Dermis microvascular lymphatic vessel endothelial cell (primary cell): ENCODE measurements at places on chromosomes 5 and 9. TPM values are rescaled to one million over a fixed set of nuclear protein-coding genes. Genes with fewer than 3 reads are reported as not detected.

- peak; percentile 46 for DNase-seq
These were observed 20.3 kb downstream of the RAI14 start for GRCh38 chr5:34676416-34676815.

GRCh38 chr9:129460323-129461261 lies 160.3 kb downstream of the C9orf50 start:
- DNase-seq: peak; percentile 95

DNA sequence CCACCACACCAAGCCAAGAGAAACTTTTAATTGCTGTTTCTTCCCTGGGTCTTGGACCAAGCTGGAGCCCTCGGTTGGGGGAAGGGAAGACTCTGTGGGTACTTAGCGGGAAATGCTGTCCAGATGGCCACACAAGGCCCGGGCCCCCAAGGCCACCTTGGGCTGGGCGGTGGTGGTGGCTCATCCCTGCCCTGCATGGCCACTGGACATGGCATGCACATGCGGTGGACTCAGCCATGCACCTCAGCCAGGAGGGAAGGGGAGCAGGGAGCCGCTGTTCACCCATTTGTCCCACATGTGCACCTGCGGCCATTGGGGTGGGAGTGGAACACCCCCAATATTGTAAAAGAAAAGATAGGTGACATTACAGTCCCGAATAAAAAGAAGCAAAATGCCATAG lies 72.4 kb downstream of the RGMB start:
- no peak for DNase-seq

DNA sequence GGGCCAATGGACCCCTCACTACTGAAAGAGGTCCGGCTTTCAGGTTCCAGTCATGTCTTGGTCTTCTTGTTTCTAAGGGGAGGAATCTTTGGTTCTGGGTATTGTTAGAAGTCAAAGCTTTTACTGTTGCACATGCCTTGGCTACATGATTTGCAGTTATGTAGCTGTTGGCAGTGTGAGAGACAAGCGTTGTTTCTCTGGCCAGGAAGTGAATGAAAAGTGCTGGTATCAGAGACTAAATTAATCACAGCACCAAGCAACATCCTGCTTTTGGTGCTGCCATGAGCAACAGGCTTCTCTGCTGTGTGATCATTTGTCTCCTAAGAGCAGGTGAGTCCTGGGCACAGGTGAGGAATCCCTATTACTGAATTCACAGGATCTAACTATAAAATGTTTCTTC lies 100.1 kb upstream of the PRSS3 start:
- DNase-seq: no peak

Gene PROB1
- 3.1 and 5.1 TPM in 2 replicates for total RNA-seq
